ENCODE measurements at places on chromosomes 2 and 18.

- DNase-seq, result peak; percentile 97
Measured at GRCh38 chr18:48785091-48785614, 165.6 kb downstream of the SMAD7 start.

DNA sequence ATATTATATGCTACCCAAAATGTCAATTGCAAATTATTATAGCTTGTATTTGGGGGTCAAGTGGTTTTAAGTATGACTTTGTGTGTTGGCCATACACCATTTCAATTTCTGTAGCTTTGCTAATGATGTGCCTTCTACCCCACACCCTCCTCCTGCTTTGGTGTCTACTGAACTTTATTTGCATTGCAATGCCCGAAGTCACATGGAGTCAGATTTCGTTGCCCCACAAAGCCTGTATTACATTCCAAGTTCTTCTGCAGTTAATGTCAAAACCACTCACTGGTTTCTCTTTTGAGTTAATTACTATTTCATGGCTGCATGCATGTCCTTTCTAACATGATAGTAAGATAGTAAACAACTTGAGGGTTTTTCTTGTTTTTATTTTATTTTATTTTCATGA lies 528.9 kb downstream of the RIT2 start:
- no peak for DNase-seq

- no peak for DNase-seq
Measured at GRCh38 chr18:79422783-79423165, 27.0 kb downstream of the NFATC1 start.

- no peak for DNase-seq
Measured at GRCh38 chr2:144348846-144349245, 171.1 kb downstream of the ZEB2 start.

DNA sequence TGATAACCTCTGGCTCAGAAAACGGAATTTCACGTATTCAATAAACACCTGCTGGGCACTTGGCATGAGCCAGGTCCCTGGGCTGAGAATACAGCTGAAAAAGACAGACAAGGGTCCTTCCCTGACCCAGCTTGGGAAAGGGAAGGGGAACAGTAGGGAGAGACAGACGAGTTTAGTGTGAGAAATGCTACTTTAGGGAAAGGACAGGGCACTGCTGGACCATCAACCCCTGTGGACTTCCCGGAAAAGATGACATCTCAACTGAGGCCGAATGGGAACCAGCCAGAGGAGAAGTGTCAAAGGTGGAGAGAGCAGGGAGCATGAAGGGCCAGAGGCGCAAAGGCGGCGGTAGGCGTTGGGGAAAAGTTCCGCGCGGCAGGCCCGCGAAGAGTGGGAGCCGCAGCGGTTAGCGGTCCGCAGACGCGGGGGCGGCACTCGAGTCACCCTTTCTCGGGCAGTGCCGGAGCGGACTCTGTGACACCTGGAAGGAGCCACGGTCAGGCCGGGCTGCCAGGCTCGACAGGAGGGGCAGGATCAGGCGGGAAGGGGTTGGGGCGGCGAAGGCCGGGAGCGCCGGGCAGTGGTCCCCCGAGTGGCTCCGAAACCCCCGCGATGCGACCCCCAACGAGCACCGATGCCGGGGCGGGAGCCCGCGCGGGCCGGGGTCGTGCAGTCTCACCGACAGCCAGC lies 519 bp downstream of the TEX261 start:
- DNase-seq, result peak; percentile 48

DNA sequence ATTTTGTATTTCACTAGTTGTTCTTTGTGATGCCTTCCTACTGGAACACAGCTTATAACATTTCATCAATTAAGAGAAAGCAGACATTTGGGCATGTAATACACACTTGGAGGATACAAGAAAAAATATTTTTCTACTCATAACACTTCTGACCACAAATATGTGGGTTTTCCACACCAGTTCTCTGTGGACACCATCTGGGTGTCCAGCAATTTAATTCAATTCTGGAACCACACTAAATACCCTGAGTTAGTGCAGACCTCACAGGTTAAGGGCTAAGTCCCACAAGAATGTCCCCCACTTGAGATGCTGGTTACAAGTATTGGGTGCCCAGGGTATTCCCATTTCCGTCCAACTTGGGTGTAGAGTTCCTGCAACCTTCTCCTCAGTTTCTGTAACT lies 91.1 kb upstream of the SKOR2 start:
- DNase-seq, result no peak

DNA sequence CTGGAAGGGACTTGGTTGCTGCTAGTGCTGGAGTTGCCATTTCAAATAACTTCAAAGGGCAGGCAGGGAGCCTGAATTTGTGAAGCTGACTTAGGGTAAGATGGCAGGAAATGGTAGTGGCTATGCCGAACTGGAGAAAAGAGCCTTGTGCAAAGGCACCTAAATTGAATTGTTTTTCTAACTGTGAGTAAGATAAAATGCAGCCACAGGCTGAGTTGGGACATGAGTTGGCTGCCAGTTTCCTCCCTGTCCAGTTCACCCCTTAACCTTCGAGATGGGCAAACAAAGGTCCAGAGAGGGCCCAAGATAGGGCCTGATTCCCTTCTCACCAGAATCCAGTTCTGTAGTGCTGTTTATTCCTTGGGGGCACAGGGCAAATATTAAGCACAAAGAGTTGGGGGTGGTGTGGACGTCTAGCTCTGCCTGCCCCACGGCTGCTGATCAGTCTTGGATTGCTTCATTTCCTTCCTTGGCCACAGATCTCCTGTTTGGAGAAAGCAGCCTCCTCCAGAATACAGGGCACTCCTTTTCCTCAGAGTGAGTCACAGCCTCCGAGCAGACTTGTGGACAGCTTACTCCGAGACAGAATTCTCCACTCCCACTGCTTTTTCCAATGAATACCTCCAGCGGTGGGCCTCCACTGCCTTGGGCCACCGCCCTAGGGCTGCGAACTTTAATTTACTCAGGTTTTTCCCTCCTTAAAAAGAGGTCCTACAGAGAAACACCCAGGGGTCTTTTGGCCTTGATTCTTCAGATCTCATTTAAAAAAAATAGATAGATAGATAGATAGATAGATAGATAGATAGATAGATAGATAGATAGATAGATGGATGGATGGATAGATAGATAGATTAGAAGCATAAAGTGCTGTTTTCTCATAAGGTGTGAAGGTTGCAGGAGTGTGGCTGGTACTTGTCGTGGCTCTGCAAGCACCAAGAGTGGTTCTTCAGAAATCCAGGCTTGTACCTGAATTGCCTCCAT lies 18.4 kb upstream of the SLC20A1 start:
- peak; percentile 78 for DNase-seq

DNA sequence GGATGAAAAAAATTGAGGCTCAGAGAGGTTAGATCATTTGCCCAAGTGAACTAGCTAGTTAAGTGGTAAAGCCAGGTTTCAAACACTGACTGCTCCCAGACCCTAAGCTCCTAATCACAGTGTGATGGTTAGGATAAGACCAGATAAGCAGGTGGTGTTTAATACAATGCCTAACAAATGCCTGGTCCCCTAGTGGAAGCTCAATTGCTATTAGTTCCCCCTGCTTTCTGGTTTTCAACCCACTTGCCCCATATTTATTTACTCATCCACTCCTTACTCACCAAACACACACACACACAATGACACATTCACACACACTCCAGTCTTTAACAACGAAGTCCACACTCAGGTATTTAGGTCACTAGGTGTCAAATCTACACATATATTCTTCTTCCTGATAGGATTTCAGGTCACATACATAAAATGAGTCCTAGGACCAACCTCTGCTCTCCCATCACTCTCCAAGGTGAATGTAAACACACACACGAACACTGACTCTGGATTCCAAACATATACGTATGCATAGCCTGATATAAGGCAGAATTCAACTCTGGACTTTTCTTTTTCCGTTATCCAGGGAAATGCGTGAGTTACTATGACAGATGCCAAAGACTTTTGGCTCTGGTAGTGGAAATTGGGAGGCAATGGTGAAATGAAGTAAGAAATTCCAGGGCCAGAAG lies 73.6 kb upstream of the TSPYL6 start:
- DNase-seq, result no peak

DNA sequence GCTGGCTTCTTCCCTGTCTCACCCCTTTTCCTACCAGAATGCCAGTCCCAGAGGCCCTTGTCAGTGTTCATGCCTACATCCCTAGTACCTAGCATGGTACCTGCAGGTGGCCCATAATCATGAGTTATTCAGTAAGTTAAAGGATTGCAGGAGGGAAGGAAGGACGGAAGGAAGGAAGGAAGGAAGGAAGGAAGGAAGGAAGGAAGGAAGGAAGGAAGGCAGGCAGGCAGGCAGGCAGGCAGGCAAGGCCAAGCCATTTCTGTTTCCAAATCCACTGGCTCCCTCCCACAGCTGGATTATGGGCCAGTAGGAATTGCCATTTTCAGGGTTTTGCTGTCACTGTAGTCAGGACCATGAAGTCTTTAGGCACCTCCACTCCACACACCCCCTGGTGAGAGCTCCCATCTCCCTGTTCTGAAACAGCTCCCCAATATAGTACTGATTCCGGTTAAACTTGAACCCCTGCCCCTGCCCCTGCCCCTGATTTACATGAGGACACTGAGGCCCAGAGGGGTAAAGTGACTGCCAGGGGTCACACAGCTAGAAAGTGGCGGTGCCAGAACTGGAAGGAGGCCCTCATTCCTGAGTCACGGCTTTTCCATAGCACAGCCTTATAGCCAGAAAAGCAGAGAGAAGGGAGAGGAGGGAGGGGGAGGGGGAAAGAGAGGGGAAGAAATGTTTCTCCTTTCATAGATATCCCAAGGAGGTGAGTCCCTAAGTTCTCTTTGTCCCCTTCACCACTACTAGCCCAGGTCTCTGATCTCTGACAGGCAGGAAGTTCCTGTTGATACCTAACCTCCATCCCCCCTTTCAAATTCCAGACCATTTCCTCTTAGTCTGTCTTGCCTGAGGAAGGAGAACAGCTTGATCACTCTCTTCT lies 12.2 kb upstream of the TNS1 start:
- no peak for DNase-seq

DNA sequence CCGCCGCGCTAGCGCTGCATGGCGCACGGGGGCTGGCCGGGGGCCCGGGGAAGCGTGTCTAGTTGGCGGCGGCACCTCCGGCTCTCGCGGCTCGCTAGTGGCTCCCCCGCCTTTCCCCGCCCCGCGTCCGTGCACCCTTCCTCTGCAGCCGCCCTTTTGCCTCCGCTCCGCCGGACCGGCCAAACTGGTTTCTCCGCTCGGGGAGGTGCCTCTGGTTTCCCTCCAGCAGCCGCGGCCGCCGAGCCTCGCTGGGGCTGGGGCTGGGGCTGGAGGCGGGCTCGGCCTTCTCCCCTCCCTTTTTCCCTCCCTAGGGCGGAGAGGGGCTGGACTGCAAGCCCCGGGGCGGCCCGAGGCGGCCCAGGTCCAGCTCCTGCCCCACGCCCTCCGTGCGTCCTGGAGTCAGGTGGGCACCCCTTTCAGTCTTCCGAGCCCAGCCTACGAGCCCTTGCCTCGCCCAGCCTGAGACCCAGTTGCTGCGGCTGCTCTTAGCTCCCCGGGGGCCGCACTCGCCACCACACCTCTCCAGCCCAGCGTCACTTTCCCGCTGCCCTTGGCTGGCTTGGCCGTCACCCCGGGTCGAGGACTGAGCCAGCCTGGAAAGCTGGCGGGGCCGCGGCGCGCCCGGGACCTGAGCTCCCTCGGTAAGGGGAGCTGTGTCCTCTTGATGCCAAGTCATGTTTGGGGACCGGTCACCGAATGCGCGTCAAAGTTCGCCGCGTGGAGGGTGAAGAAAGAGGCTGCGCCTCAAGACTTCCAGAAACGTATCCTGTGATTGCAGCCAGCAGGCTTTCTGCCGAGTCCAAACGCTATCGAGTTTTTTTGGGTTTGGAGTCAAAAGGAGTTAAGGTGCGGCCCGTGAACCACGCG lies at the start of gene ATP8B1:
Gene ATP8B1 (minus strand): TSS at position 213 of the 867 bp plus-strand sequence. CDS start 71,508 bp downstream, outside the sequence.
- DNase-seq, result peak; percentile 21

DNA sequence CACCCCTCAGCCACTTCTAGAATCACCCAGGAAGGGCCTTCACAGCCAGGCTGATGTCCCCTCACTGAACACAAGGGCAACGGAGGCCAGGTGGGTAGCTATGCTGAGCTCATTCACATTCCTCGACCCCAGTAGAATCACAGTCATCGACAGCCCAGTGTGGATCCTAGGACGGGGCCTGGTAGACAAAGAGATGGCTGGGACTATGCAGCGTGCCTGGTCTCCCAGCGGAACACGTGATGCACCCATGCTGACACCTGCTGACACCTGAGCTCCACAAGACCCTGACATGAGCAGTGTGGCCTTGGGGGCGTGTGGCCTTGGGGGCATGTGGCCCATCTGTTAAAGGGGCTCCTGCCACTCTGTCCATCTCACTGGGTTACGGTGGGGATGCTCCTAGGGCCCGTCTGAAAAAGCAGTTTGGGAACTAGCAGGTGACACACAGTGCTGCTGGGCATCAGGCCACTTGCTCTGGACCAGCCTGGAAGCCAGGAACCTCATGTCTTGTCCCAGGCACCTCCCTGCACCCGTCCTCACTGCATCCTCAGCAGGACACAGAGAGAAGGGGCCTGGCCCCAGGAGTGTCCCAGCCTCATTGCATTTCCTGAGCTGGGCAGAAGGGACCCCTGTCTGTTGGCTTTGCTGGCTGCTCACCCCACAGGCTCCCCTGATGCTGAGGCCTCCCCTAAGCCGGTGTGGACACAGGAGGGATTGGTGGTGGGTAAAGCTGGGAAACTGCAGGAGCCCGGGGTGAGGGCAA lies 9.7 kb downstream of the ECEL1 start:
- DNase-seq, result no peak

- DNase-seq, result no peak
Measured at GRCh38 chr2:80473796-80474195, 169.2 kb upstream of the LRRTM1 start.

DNA sequence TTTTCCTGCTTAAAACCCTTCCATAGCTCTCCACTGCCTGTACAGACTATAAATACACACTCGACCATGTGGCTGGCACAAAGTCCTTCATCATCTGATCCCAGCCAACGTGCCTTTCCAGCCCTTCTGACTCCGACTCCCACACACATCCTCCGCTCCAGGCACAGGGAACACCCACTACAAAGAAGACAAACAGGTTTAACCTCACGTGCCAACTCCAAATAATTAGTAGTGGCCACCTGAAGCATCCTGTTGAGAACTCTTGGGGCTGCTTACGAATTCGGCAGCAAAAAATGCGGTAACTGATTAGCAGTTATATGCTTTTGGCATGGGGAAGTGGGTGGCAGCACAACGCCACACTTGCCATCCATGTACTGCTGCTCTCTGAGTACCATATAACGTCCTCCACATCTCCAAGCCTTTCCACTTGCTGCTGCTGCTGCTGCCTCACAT lies 12.1 kb downstream of the SPIRE1 start:
- DNase-seq, result no peak

DNA sequence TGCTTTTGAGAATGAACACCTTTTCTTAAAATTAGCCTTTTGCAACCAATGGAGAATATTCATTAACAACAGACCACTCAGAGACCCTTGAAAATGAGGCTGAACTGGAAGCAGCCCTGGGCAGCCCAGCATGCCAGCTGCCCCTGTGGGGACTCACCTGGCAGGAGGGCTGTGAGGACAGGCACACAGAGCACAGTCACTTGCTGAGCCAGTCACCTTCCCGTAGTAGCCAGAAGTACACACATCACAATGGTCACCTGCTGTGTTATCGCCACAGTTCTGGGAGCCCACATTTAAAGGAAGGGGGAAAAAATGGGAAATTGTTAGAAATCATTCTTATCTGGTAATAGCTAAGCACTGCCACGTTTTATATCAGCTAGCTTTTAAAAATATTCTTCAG lies 115.5 kb downstream of the LAMA1 start:
- DNase-seq, result no peak

- no peak for DNase-seq
Measured at GRCh38 chr18:34990597-34990996, 50.6 kb upstream of the MAPRE2 start.

GRCh38 chr2:190968522-190968921 lies 45.4 kb downstream of the STAT1 start:
- DNase-seq, result no peak

- DNase-seq, result no peak
Measured at GRCh38 chr2:230657906-230658305, 54.7 kb upstream of the CAB39 start.
